ENCODE measurements at places on chromosomes 6 and 20. TPM values are rescaled to one million over a fixed set of nuclear protein-coding genes. Genes with fewer than 3 reads are reported as not detected.

The LINC00237 gene
- not detected for total RNA-seq

The PDE7B gene
- total RNA-seq, result 1.6 TPM

The FAM217A gene
- not detected for total RNA-seq

The THBS2 gene
- 0.17 TPM for total RNA-seq

The PNRC1 gene
- total RNA-seq, result 17.9 TPM

The DEFB115 gene
- total RNA-seq, result not detected

The SYNDIG1 gene
- 1.5 TPM for total RNA-seq

The GPSM3 gene
- total RNA-seq, result 0.36 TPM

The MLN gene
- total RNA-seq, result not detected

The ID4 gene
- total RNA-seq, result 2.4 TPM

The SLC52A3 gene
- 0.67 TPM for total RNA-seq

The CD40 gene
- total RNA-seq, result 5.0 TPM

The LAMA2 gene
- 0.30 TPM for total RNA-seq

The DEFB125 gene
- total RNA-seq, result not detected

The KCNG1 gene
- total RNA-seq, result 18.8 TPM

The PHF1 gene
- 19.4 TPM for total RNA-seq

The CFAP206 gene
- total RNA-seq, result 0.56 TPM

The FOXQ1 gene
- total RNA-seq, result 2.5 TPM

The RHAG gene
- total RNA-seq, result 0.07 TPM

The AGER gene
- total RNA-seq, result 2.3 TPM

The CCND3 gene
- total RNA-seq, result 182 TPM

The BNIP5 gene
- not detected for total RNA-seq

The GRM1 gene
- 0.04 TPM for total RNA-seq

The SNAP91 gene
- 0.32 TPM for total RNA-seq

The LYRM2 gene
- total RNA-seq, result 31.1 TPM

The TPD52L1 gene
- 52.4 TPM for total RNA-seq

The SCGN gene
- total RNA-seq, result 0.23 TPM

The SIGLEC1 gene
- total RNA-seq, result not detected

The C4B gene
- 1.2 TPM for total RNA-seq

The TSBP1 gene
- not detected for total RNA-seq

The SAMD5 gene
- total RNA-seq, result 1.1 TPM

The CFB gene
- total RNA-seq, result 2.5 TPM

The TRIM31 gene
- 2.0 TPM for total RNA-seq

The JPH2 gene
- 1.2 TPM for total RNA-seq

The SIRPD gene
- total RNA-seq, result not detected

The DYNLT2 gene
- 0.63 TPM for total RNA-seq

The ITPA gene
- 124 TPM for total RNA-seq

The VIP gene
- total RNA-seq, result not detected

The PNPLA1 gene
- not detected for total RNA-seq

The RTF2 gene
- total RNA-seq, result 90.4 TPM

The SLC17A2 gene
- not detected for total RNA-seq

The EPB41L2 gene
- 35.5 TPM for total RNA-seq

The LGSN gene
- 4.8 TPM for total RNA-seq

The TMEM200A gene
- 0.08 TPM for total RNA-seq

The PDE10A gene
- 32.3 TPM for total RNA-seq

The TRDN gene
- total RNA-seq, result not detected

The HLA-E gene
- total RNA-seq, result 60.5 TPM

The MYBL2 gene
- total RNA-seq, result 76.8 TPM

The CGA gene
- not detected for total RNA-seq

The FAM209B gene
- 0.42 TPM for total RNA-seq

The POM121L2 gene
- not detected for total RNA-seq

The KIF25 gene
- 0.07 TPM for total RNA-seq

The SIRPB2 gene
- total RNA-seq, result not detected

The MCHR2 gene
- total RNA-seq, result not detected

The EYS gene
- 0.05 TPM for total RNA-seq

The LAMA4 gene
- 1.8 TPM for total RNA-seq

The SNAP25 gene
- 22.0 TPM for total RNA-seq
